Suppressor macrophage (primary cell): ENCODE measurements at places on chromosomes 12 and 14.

GRCh38 chr12:98763656-98764055 lies 118.6 kb downstream of the APAF1 start:
- DNase-seq: no peak

GRCh38 chr14:104803912-104804410 lies 3.1 kb downstream of the ZBTB42 start:
- DNase-seq: no peak

GRCh38 chr14:65214741-65215140 lies 112.4 kb upstream of the MAX start:
- no peak for DNase-seq

DNA sequence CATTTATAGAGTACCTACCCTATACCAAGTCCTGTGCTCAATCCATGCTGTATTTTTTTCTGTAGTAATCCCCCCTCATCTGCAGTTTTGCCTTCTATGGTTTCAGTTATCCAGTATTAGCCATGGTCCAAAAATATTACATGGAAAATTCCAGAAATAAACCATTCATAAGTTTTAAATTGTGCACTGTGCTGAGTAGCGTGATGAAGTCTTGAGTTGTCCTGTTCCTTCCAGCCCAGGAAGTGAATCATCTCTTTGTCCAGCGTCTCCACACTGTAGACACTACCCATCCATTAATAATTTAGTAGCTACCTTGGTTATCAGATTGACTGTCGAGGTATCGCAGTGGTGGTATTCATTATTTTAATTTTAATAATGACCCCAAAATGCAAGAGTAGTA lies 54.2 kb downstream of the SUDS3 start:
- DNase-seq: no peak

DNA sequence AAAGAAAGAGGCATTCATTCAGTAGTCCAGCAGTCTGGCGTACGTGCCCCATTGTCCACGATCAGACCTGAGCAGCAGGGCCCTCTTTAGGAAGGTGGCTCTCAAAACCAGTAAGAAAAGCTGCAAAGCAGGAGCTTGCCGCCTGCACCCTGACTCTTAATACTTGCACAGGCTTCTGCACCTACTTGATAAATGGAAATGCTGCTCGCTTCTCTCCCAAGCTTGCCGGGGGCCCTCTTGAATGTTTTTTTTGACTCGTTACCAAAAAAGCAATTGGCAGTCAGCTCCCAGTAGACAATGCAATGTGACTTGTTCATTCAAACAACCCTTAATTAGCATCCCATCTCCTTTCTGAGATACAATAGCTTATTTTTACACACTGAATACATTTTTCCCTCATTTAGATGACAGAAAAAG lies 27.2 kb upstream of the PTPRB start:
- DNase-seq: no peak

DNA sequence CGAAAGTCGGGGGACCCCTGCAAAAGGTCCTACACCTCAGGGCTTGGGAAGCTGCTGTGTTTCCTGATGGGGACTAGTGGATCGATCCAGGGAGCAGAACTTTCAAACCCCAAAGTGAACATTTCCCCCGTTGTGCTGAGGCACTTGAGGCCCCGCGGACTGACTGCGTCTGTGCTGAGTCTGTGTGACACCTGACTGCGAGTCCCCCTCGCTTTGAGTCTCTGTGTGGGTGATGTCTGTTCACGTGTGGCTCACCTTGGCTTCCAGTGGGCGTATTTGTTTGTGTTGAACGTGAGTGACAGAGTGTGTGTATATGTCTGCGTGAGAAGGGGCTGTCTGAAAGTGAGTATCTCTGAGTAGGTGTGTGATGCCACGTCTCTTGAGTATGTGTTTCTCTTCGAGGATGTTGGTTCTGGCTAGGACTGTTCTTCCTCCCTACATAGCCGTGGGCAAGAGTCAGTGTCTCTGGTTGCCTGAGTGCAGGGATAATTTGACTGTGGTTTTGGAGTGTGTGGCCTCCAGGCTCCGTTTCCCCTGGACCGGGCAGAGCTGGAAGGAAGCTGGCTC lies 1.3 kb downstream of the TEAD4 start:
- DNase-seq: no peak
